ENCODE measurements at places on chromosomes 5 and 9.

- DNase-seq, result no peak
Measured at GRCh38 chr9:117887941-117888340, 183.7 kb downstream of the TLR4 start.

DNA sequence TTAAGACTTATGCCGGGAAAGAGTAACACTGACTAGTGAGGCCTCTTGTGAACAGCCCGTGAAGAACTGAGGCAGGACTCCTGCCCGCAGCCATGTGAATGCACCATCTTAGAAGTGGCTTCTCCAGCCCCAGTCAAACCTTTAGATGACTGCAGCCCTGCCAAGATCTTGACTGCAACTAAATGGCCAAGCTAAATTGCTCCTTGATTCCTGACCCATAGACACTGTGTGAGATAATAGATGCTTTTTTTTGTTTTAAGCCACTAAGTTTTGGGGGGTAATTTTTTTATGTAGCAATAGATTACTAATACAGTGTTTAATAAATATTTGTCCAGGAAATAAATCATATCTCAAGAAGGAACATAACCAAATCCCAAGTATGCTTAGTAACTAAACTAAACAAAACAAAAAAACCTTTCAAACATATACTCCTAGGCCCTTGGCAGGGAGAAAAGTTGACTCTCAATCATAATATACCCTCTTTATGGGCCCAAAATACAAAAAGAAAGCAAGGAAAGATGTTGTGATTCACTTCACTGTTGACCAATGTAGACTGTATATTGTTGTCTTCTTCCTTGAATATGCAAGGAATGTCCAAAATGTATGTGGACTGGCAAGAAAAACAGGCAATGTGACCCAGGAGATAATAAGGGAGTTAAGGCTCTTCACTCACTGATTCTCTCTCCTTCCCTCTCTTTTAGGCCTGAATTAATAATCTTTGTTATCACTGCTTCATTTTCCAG is 79.7 kb upstream of the ZNF366 start:
- no peak for DNase-seq

DNA sequence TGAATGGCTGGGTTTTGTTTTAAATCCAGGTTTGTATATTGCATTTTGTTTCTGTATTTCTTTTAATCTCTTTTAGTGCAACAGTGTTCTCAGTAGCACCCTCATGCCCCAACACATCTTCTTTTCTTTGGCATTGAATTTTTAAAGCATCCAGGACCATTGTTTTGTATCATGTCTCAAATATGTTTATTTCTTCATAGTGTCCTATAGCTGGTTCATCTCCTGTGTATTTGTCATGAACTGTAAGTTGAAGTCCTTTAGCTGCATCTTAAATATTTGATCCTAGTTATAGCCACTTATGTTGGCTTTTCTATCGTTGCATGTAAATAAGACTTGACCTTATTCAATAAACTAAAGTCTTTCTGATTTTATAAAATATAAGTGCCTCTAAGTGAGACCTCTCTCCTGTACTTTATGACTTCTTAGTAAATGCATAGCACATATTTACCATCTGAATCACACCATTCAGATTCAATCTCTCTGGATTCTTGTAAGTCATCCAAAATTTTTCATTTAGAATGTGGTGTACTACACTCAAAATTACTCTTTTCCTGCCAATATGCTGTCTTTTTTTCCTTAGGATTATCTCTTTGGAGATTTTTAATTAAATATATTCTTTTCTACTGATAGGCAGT is 21.0 kb upstream of the ERCC6L2 start:
- DNase-seq, result no peak

GRCh38 chr5:175640106-175640775 is 17.6 kb upstream of the HRH2 start:
- DNase-seq, result no peak

- DNase-seq, result no peak
Measured at GRCh38 chr5:138506370-138507306, 36.4 kb downstream of the ETF1 start.

GRCh38 chr5:128083811-128084227 is 253 bp downstream of the SLC12A2 start:
- DNase-seq, result no peak

GRCh38 chr5:78592735-78593386 is 55.7 kb downstream of the LHFPL2 start:
- no peak for DNase-seq

- no peak for DNase-seq
Measured at GRCh38 chr5:176822041-176822792, 11.9 kb downstream of the UNC5A start.

GRCh38 chr5:132378580-132378979 is 9.1 kb downstream of the SLC22A5 start:
- DNase-seq, result no peak

- no peak for DNase-seq
Measured at GRCh38 chr5:59607138-59607765, 286.3 kb downstream of the PDE4D start.

DNA sequence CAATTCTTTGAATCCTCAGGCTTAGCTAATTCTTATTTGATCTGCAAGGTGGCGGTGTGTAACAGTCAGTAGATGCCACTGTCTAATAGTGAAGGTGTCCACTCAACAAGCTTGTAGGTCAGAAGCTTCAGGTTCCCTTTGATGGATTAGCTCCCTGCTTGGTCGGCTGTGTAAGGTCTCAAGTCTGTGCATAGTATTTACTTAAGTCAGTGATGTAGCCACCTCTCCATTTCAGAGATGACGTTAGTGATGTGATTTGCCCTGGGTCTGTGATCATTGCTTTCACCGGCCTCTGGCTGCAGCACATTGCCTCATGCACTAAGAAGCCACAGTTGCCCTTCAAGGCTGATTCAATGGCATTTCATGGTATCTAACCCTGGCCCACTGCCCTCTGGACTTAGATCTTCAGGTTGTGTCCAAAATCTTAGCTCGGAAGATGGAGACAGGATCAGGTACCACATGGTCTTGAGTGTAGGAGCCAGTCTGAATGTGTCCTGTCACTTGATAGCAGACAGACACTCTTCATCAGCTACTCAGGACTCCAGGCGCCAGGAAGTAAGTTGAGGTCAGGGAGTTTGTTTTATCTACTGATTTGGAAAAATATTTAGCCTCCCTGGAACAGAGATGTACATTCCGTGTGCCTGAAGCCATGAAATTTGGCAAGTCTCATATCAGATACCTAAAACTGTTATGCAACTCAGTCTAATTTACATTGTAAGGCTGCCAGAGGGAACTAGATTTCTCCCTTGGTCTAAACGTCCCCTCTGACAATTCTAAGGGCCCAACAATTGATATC is 42.9 kb downstream of the SUB1 start:
- DNase-seq, result no peak

GRCh38 chr9:116383936-116384335 is 230.3 kb downstream of the PAPPA start:
- no peak for DNase-seq

DNA sequence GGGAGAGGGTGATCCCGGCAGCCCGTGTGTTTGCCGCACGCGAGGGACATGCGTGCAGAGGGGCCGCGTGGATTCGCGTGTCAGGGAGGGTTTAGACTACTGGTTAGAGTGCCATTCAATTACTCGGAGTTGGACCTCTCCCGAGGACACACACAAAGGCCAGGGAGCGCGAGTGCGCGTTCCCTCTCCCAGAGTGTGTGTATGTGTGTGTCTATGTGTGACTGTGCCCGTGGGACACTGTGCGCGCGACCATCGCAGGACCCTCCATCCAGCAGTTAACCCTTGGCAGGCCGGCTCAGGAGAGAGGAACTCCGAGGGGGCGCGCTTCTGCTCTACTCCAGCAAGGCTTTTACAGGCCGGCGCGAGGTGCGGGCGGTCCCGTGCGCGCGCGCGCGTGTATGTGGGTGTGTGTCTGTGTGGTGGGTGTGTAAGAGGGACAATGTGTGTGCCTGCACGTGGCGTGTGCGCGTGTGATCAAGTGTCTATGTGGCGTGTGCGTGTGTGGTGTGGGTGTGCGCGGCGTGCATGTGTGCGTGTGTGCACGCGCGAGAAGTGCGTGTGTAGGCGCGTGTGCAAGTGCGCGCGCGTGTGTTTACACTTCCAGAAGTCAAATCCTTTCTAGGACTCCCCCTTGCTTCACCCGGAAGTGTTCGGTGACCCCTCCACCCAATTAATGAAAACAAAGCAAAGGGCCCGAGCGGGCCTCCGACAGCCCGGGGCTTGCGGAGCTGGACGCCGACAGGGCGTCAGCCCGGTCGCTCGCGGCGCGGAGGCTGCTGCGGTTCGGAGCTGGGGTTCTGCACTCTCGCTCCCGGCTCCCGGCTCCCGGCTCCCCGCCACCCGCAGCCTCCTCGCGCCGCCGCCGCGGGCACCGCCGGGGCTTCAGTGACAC is 75.3 kb upstream of the TBCA start:
- DNase-seq, result no peak

DNA sequence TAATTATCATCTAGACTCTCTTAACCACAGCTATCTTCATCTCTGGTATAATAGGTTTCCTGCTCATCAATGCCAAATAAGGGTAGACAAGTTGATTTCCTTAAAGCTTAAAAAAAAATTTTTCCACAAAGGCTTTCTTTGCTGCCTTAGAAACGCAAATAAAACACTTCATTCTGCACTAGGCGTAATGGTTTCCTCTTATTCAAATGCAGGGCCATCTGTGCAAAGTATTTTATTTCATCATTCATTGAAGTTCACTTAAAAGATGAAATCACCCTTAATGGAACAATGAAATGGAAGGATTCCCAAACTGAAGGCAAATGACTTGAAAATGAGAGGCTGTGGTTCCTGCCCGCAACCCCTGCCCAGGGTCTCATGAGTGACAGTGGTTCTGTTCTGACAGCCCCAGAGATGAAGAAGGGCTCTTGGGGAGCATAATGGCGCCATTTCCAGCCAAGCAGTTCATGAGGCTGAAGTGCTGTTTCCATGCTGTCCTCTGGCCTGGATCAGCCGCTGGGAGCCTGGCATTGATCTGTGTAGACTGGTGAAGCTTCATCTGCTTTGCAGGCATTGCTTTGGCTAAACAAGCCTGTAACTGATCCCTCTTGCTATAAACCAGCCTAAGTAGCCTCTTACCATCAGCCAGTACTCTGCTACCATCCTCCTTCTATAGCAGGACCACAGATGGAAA is 276.9 kb upstream of the WWC1 start:
- no peak for DNase-seq

DNA sequence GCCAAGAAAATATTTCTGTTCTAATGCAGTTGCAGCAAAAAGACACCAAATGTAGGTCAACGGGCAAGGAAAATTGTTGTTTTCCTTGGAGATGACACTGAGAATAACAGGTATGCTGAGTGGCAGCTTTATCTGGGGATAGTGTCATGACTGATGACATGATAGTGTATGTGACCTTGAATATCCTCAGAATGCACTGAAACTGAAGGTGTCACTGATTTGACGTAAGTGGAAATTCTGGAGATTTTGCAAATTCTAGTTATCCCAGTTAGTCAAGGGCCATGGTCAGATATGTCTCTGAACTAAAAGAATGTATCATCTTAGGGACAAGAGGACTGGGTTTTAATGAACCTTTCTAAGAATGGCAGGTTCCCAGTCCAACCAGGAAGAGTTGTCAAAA is 138.0 kb upstream of the C9orf72 start:
- DNase-seq, result no peak

Data from activated T-helper 1 cell treated with Interleukin-2 at 50 U/mL for 16 hours (primary cell).